Cardiac ventricle fibroblast (primary cell): ENCODE measurements at places on chromosomes 13 and 19. TPM values are rescaled to one million over a fixed set of nuclear protein-coding genes. Genes with fewer than 3 reads are reported as not detected.

Gene NCAN
- total RNA-seq = not detected in 2 replicates

Gene FXYD1
- 1.3 and 14.8 TPM in 2 replicates for total RNA-seq

Gene TUBB4A
- total RNA-seq = not detected in 2 replicates

Gene ZNF772
- total RNA-seq = 12.9 and 14.2 TPM in 2 replicates

Gene ECSIT
- total RNA-seq = 51.1 and 52.2 TPM in 2 replicates
